Central memory CD8-positive, alpha-beta T cell (primary cell): ENCODE measurements at places on chromosomes 6 and 20.

GRCh38 chr6:47400581-47400980 lies 77.0 kb upstream of the CD2AP start:
- no peak for DNase-seq

- no peak for DNase-seq
Observed at GRCh38 chr6:51932956-51933355, 154.5 kb downstream of the PKHD1 start.

DNA sequence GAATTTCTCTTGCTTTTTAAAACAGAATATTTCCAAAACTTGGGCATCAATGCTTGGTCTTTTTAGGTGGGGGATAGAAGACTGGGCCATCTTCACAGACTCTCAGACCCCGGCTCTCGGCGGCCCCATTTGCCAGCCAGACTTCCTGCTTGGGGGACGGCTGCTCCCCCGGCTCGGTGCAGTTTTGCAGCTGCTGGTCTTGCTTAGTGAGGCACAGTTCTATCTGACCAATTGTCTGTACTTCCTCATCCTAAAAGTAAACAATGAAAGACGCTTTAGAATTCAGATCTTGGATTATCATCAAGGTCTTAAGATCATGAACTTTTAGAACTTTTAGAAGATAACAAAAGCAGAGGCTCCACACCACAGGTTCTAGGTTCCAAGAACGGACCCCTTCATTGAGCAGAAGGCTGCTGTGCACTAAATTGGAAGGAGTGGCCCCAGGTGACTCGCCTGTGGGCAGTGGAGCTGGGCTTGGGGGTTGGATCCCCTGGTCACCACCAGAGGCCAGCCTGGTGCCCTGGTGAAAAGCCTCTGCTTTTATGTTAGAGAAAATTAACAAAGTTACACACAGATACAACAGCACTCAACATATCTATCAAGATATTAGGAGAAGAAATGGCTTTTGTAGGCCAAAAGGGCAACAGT lies 26.7 kb downstream of the RNASET2 start:
- DNase-seq = no peak

- no peak for DNase-seq
Observed at GRCh38 chr6:105835373-105835772, 250.8 kb upstream of the PRDM1 start.

DNA sequence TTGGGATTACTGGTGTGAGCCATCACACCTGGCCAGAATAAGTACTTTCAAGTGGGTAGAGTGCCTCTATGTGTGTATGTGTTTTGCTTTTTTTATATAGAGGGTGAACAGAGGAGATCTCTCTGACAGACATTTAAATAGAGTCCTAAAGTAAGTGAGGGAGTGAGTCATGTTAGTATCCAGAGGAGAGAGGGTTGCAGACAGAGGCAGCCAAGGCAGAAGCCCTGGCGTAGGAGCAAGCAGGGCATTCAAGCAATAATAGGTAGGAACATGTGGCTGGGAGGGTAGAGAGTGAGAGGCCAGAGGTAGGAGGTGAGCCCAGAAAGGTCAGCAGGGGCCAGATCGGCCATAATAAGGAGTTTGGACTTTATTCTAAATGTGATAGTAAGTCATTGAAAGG lies 48.9 kb downstream of the PHF20 start:
- no peak for DNase-seq

GRCh38 chr20:45340951-45341350 lies 7.3 kb downstream of the SDC4 start:
- no peak for DNase-seq

GRCh38 chr6:7190791-7191190 lies 83.0 kb downstream of the RREB1 start:
- no peak for DNase-seq

DNA sequence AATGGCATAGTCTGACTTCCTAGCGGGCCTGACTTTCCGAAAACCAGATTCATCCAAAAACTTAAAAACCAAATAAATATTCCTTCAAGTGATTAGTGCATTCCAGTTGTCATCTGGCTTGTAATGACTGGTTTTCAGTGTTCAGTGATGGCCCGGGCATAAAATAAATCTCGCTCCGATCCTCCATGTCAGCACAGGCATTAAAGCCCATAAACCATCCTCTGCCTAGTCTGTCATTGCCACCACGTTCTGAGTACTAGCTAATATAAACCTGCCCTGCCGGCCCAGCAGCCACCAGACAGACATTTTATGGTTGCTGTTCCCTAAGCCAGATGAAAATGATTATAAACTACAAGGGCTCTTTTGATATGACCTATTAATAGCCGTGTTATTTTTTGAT lies 232.3 kb upstream of the GMDS start:
- DNase-seq = no peak

DNA sequence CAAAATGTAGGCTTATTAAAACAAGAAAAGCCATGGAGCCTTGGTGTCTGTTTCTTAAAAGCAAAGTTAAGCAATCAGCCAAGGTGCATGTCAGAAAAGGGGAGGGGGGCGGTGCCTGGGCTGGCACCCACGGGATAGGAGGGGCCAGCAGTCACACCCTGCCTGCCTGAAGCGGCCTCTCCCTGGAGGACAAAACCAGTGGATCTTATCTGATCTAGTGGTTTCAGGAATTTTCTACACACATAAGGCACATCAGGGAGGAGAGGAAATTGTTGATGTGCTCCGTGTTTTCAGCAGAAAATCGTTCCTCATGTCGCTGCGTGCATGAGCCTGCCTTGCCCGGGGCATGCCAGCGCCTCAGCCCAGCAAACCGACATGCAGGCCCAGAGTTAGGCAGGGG lies 276.4 kb downstream of the TAF4 start:
- no peak for DNase-seq

DNA sequence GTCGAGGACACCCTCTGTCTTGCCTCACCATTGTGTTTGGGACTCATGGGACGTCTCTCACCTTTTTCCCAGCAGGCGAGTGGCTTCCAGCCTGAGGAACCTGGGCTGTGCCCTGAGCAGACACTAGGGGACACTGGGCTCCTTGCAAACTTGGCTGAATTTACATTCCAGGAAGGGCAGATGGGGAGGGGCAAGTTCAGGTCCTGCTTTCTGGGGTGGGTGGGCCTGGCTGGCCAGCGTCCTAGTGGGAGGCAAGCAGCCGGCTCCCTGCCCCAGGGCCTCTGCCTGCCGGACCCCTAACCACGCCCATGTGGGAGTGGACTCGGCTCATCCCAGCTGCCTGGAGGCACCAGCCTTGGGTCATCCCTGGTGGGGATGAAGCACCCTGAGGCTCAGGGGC lies 48.2 kb upstream of the MLN start:
- no peak for DNase-seq

- DNase-seq = no peak
Observed at GRCh38 chr6:68732423-68732822, 97.3 kb downstream of the ADGRB3 start.

GRCh38 chr6:106825156-106825555 lies 149.4 kb downstream of the CD24 start:
- no peak for DNase-seq

DNA sequence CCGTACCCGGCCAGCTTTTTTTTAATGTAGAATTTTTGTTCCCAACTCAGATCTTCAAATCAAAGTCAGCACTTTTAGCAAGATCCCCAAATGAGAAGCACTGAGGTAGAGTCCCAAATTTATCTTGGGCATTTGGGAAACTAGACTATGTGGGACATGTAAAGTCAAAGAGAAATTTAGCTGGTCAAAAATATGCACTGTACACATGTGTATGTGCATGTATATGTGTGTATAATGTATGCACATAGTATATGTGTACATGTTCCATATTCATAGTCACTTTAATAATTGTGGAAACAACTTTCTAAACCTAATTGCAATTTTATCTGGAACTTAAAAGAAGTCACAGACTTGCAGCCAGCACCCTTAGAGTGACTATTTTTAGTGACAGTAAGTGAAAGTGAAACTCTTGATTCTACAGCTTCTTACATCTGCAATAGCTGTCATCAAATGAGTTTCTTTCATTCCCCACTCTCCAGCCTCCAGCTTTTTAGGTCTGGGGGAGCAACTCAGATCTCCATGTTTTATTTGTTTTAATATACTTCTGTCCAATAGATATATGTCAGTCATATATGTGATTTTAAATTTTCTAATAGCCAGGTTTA lies 53.6 kb downstream of the CDC40 start:
- DNase-seq = no peak

GRCh38 chr6:67768972-67769371 lies 866.1 kb upstream of the ADGRB3 start:
- no peak for DNase-seq

DNA sequence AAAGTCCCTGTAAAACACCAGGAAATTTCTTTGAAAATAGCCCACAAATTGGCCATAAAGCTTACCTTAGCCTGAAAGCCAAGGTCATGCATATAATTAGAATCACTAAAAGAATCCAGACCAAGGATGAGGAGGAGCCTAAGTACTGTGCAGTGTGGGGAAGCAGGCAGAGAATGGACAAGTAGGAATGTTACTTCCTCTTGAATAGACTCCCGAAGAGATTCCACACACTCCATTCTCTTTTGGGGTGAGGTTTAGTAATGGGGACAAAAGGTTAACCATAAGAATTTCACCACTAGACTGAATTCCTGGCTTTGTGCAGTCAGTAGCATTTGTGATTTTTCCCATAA lies 27.5 kb upstream of the MARCKS start:
- DNase-seq = no peak

DNA sequence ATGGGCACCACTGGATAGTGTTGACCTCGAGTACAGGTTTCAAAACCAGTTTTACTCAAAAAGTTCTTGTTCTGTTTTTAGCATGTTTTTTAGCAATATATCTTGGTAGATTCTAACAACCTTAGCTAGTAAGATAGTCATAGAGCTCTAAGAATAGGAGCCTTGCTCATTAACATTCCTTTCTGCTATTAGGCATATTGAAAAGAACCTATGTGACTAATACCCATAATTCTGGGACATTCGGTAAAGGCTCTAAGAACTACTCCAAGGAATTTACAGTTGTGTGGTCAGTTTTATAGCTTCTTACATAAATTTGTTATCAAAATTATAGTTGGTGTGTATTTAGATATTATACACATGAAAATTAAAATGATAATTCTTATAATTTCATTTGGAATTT lies 11.6 kb downstream of the SLC9A8 start:
- no peak for DNase-seq

GRCh38 chr20:49659056-49659455 lies 54.6 kb downstream of the B4GALT5 start:
- no peak for DNase-seq

DNA sequence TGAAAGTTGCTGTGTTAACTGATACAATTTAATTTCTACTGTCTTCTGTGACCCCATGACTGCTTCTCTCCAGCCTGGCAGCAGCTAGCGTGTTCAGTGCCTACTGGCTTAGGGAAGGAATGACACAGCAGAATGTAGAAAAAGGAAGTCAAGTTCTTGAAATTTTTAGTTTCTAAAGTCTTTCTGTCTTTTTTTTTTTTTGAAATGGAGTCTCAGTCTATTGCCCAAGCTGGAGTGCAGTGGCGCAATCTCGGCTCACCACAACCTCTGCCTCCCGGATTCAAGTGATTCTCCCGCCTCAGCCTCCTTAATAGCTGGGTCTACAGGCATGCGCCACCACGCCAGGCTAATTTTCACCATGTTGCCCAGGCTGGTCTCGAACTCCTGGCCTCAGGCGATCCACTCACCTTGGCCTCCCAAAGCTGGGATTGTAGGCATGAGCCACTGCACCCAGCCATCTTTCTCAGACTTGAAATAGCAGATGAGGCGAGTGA lies 39.3 kb downstream of the PCNA start:
- DNase-seq = no peak
